ENCODE measurements at places on chromosomes 5 and 9.

DNA sequence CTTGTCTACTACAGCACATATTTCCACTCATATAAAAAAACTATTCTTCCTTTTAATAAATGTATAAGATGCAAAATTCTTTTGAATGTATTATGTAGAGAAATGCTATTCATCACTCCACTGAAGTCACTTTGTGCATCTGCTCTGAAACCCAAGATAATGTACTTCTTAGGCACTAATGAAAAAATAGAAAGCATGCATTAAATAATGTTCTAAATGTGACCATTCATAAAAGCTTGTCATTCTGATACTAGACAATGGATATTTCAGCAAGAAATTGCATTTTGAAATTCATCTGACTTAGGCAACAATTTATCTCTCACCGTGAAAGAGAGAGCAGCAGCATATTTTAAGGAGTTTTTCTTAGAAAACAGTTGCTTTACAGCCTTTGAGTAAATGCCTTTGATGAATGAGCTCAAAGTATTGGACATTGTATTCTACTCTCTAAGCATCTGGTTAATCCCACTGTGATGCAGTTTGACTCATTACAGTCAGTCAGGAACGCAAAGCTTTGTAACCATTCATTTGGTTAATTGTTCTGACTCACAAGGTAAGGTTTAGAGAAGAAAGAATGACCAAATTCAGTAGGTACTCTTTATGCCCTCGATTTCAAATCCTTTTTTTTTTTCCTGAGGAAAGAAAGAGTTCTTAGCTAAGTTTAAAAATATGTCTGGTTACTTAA, 2233.8 kb upstream of the C9orf72 start:
- DNase-seq, result no peak

GRCh38 chr9:127089631-127090081, 32.8 kb downstream of the ANGPTL2 start:
- no peak for DNase-seq

DNA sequence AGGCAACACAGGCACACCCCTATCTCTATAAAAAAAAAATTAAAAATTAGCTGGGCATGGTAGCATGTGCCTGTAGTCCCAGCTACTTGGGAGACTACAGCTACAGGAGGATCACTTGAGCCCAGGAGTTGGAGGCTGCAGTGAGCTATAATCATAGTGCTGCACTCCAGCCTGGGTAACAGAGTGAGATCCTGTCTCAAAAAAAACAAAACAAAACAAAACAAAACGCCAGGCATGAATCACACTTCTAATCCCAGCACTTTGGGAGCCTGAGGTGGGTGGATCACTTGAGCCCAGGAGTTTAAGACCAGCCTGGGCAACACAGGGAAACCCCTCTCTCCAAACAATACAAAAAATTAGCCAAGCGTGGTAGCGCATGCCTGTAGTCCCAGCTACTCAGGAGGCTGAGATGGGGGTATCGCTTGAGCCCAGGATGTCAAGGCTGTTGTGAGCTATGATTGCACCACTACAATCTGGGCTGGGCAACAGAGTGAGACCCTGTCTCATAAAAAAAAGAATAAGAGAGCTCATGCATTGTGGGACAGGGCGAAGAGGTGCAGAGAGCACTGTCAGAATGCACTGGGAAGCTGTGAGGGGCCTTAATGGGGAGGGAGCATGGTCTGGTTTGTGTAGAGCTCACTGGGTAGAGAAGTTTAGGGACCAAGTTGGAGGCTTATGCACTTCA, 8.4 kb upstream of the SAP30L start:
- DNase-seq, result no peak

GRCh38 chr5:125179612-125180011, 433.2 kb upstream of the ZNF608 start:
- no peak for DNase-seq

- DNase-seq, result peak; percentile 66
Observed at GRCh38 chr5:126384985-126385384, 38.2 kb upstream of the GRAMD2B start.

DNA sequence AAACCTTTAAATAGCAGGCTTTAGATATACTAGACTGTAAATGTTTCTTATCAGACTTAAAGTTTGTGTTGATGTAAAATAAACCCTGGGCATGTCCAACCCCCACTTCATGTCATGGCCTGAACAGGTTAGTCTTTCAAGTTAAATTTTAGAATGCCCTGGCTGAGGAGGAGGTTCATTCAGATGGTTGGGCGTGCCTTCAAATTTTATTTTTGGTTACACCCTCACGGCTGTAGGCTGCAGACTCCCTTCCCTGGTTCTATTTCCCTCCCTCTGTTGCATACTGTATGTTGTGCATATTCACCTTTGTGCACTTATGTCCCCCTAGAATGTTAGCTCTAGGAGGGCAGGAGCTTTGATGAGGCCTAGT, 5.3 kb upstream of the BICD2 start:
- DNase-seq, result no peak

DNA sequence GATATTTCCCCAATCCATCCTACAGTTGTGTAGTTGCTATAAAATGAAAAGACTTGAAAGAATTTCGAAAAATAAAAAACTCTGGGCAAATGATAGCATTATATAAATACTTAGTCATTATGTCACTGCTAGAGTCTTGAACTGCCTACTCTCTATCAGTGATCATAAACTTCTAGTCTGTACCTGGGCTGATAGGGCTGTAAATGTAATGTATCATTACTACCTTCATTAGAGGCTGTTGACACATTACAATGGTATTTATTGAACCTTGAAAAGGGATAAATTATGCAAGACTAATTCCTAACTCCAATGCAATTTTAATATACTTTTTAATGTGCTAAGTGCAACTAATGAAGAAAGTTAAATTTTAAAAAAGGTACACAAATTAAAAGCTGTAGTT, 214.1 kb upstream of the EFNA5 start:
- no peak for DNase-seq

DNA sequence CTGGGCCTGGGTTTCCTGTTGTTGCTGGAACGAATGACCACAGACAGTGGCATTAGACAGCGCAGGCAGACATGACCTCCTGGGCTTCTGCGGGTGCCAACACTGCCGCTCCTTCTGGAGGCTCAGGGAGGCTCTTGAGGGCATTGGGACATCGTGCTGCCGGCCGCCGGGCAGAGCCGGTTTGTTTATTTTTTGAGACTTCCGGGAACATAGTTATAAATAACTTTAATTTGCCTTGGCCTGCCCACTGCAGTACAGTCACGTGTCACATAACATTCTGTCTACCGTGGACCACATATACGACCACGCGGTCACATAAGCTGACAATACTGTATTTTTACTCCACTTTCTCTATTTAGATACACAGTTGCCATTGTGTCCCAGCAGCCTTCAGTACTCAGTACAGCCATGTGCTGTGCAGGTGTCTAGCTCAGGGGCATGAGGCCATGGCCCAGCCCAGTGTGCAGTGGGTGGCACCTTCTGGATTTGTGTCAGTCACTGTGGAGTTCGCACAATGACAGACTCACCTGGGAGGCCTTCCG, 8.2 kb upstream of the TOR4A start:
- no peak for DNase-seq

DNA sequence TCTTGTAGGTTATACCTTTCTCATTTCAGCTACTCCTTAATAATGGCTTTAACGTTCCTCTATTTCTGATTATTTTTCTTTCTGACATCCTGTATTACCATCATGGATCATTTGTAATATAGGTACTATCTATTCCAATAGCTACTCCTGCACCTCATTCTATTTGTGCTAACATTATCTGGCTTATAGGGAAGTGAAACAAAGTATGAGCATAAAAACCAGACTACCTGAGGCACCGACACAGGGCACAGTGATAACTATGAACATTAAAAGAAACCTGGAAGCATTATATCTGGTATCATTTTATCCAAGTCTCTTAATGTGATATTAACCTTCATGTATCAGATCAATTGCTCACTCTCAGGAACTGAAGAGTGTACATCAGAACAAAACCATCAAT, 407.3 kb downstream of the DMRT2 start:
- no peak for DNase-seq

DNA sequence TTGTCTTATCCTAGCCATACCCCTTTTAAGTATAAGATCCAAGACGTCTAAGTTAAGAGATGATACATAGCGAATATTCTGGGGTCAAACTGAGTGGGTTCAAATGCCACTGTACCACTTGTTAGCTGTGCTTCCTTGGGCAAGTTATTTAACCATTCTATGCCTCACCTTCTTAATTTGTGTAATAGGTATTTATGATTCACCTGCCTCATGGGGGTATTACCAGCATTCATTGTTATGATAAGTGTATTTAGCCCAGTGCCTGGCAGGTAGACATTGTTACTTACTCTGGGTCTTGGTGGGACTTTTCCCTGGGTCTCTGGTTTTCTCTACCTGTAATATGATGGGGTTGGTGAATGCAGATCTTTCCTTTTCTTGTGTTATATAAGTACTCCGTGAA, 3.8 kb downstream of the LARP1 start:
- DNase-seq, result no peak

DNA sequence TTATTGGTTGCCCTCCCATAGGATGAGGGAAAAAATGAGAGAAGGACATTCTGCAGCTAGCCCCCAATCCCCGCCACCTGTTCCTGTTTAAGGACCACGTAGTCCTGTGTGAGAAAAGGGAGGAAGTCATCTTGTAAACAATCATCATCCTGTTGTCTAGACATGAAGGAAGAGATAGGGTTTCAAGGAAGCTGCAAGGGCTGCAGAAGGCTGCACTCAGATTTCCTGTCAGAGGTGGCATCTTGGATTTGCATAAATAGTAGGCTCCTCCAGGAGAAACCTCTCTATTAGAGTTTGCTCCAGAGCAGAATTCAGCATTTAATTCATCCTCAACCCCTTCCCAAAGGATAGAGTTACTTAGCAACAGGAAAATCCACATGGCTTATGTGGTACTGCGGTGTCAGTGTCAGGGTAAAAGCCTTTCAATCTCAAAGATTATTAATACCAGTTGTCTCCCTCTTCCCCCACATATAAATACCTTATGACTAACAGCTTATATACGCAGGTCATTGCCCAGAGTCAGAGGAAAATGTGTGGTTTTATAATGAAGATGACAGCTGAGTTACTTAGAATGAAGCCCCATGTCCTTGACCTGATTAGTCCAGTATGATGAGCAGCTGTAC, 4.6 kb upstream of the DNAJC18 start:
- no peak for DNase-seq

DNA sequence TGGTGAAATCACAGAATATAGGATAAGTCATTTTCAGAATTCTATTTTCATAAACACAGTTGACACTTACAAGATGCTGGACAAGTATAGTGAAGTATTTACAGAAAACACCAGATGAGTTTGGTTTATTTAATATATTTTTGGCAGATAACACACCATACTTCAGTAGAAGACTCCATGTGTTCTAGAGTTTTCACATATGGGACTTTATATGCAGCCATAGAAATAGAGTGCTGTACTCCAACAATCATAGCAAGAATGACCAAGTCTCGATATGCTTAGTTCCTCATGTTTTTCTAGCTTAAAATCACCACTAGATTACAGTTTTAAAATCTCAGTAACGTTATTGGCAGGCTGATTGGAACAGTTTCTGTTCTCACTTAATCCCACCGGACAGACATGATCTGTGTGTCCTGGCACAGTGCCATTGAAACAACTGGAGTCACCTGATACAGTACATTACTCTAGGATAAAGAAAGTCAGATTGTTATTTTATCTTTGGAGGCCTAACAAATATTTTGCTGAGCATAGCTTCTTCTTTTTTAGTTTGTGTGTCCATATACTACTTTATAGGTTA, 45.8 kb upstream of the ERBIN start:
- DNase-seq, result no peak

- no peak for DNase-seq
Observed at GRCh38 chr5:121870489-121870888, 18.8 kb downstream of the FTMT start.

DNA sequence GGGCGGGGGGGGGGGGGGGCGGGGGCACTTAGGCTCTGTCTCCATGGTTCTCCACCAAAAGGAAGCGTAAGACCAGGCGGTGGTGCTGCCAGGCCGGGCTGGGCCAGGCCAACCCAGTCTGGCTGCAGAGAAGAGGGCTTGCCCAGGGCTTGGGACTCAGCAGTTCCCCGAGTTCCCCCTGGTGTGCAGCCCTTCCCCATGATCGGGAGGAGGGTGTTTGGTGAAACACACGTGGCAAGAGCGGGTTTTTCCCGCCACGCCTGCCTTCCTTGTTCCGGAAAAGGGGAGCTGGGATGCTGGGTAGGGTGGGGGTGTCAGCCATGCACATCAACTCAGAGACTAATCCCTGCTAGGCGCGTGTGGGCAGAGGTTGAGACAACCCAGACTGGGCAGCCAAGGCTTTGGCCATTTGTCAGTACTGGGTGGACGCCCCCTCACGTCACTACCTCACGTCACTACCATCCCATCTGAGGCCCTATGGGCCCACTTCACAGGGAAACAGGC, 32.9 kb downstream of the PRRX2 start:
- DNase-seq, result no peak

DNA sequence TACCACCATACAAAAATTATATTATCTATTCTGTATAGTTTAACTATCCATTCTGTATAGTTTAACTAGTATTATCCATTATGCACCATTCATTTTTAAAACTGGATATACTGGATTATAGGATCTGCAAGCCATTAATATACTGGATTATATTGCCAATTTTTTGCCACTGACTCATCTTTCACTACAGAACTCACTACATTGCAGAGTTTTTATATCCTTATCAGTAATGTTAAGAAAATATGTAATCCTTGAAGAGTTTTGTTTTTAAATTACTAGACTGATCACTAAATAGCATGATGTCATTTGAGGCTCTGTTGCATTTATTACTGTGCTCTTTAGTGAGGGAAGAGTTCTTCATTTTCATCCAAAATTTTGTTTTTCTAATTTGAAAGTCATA, 109.8 kb upstream of the SNX2 start:
- DNase-seq, result no peak

- DNase-seq, result no peak
Observed at GRCh38 chr9:21854594-21854993, 52.2 kb downstream of the MTAP start.

- DNase-seq, result no peak
Observed at GRCh38 chr9:71747576-71747975, 20.7 kb downstream of the CEMIP2 start.

- no peak for DNase-seq
Observed at GRCh38 chr5:141392429-141393198, at the start of gene PCDHGA8. Gene PCDHGA8 (plus strand): TSS chr5:141392633. CDS start chr5:141392814, 181 bp downstream.

GRCh38 chr5:150022681-150023080, 22.1 kb downstream of the HMGXB3 start:
- no peak for DNase-seq

DNA sequence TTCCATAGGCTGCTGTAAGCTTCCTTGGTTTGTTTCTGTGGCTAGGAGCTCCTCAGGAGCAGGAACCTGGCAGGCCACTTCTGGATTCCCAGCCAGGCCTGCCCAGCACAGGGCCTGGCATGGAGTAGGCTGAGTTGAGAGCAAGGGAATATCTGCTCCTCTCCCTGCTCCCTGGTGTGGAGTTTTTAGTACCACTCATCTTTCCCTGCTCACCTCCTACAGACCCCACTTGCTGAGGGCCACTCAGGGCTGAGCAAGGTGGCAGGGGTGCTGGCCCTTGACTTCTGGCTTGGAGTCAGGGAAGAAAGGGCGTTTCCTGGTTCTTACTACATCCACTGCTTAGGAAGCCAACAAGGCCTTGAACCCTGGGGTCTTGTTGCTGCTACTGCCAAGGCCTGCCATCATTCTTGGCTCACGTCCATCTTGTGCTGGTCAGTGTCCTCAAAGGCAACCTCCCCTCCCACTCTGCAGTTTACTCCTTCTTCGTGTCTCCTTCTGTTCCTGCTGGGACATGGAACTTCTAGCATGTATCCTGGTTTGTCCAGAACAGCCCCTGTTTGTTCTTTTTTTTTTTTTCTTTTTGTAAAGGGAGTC, 54.9 kb downstream of the PSD2 start:
- DNase-seq, result no peak

All from AG04449 (cell line).